GM12865 (cell line): ENCODE measurements at places on chromosomes 1 and 21.
A peak's percentile ranks its signal among the peaks of the same experiment; 100 is the strongest.

DNA sequence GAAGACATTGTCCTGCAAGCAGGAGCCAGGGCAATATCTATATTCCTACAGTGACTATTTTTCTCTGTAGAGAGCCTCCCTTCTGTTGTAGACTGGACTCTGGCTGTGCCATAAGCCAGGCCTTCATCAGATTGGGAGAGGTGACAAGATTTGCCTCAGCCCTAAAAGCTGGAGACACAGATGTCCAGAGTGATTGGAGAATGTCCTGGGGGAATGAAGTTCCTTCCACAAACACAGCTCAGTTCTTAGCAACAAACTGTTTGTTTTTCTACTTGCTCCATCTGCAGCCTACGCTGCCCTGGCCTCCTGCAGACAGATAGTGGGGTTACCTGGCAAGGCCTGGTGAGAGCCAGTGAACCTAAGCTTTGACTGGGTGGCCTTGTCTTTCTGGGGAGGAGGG is 29.9 kb upstream of the SNX27 start:
- DNase-seq, result no peak

- no peak for DNase-seq
These were observed 11.3 kb downstream of the C1orf116 start for GRCh38 chr1:207021139-207021861.

GRCh38 chr1:50972766-50973165 is 2.7 kb downstream of the CDKN2C start:
- DNase-seq, result no peak

GRCh38 chr1:55071477-55071876 is 32.1 kb downstream of the PCSK9 start:
- no peak for DNase-seq

DNA sequence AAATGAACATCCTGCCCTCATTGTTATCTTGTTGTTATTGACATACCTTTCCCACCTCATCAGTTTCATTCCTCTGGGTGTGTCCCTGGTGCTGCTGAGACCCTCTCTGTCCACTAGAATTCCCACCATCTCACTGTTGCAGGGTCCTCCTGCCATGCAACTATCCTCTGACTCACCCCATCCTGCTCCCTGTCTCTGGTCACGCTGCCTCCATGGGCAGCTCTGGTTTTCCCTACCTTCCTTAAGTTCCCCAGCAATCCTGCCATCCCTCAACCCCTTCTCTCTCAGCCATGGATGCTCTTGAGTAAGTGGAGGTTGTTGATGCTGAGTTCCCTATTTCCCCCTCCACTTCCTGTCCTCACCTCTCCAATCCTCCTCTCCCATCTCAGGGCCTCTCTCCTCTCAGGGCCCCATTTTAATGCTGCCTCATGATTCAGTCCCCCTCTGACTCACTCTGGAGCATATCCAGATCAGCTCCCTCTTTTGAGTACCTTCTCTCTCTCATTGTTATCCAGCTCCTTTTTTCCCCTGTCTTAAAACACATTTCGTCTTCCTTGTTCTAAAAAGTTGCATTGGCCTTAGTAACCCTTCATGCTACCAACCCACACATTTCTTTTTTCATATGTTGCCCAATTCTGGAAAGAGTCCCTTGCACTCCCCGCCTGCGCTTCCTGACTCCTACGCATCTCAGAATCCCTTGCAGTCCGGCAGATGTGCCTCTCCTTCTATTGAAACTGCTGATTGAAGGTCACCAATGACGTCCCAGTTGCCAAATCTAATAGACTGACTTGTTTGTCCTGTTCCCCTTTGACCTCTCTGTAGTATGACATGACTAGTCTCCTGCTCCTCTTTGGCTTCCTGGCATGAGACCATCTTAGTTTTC is 92.0 kb downstream of the CNIH3 start:
- peak; percentile 15 for DNase-seq

- no peak for DNase-seq
These were observed 23.4 kb upstream of the CSF1 start for GRCh38 chr1:109887271-109887670.

DNA sequence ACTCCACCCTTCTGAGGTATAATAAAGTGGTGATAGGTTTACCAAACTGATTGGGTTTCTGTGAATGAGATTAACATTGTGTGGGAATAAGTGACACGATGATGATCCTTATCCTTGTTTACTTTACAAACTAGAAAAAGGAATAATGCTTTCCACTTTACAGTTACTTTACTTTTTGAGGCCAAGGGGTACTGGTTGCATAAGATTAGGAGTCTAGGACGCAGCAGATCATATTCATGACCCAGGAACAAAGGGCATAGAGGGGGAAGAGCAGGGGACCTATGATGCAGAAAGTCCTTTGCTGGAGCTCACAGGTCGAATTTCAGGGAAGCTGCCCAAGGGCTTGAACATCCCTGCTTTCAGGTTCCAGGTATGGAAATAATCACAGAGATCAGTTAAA is 20.4 kb downstream of the FGGY start:
- no peak for DNase-seq

- no peak for DNase-seq
These were observed 30.3 kb downstream of the SMYD3 start for GRCh38 chr1:246476771-246477170.

GRCh38 chr1:62613325-62613727 is 16.0 kb downstream of the ANGPTL3 start:
- peak; percentile 17 for DNase-seq

DNA sequence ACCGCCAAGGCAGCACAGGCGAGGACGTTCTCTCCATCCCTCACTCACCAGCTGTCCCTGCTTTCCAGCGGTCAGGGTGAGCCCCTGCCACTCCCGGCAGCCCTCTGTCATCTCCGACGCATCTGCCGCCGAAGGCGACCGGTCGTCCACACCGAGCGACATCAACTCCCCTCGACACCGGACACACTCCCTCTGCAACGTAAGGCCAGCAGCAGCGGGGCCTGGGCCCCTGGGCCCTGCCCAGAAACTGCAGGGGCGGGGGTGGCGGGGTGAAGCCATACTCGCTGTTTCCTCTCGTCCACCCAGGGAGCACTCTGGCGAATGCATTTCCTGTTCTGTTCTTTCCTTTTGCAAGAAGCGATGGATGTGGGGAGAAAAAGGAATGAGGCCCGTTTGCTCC is 93.4 kb upstream of the TMEM51 start:
- DNase-seq, result no peak

- no peak for DNase-seq
These were observed 23.9 kb downstream of the LRP8 start for GRCh38 chr1:53303726-53304515.
